ENCODE measurements at places on chromosomes 7 and 10.

DNA sequence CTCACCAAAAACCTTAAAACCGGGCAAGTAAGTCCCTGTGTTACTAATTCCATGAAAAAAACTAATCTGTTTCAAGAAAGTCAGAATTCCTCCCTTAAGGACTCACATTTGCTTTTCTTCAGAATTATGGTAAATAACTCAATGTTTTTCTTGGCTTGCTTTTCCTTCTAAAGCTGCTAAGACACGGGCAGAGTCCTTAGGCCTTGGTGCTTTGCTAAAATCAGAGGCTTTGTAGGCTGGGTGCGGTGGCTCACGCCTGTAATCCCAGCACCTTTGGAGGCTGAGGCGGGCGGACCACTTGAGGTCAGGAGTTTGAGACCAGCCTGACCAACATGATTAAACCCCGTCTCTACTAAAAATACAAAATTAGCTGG, 32.0 kb downstream of the GNA12 start:
- DNase-seq = no peak

GRCh38 chr10:72123616-72124015, 35.3 kb upstream of the SPOCK2 start:
- no peak for DNase-seq

DNA sequence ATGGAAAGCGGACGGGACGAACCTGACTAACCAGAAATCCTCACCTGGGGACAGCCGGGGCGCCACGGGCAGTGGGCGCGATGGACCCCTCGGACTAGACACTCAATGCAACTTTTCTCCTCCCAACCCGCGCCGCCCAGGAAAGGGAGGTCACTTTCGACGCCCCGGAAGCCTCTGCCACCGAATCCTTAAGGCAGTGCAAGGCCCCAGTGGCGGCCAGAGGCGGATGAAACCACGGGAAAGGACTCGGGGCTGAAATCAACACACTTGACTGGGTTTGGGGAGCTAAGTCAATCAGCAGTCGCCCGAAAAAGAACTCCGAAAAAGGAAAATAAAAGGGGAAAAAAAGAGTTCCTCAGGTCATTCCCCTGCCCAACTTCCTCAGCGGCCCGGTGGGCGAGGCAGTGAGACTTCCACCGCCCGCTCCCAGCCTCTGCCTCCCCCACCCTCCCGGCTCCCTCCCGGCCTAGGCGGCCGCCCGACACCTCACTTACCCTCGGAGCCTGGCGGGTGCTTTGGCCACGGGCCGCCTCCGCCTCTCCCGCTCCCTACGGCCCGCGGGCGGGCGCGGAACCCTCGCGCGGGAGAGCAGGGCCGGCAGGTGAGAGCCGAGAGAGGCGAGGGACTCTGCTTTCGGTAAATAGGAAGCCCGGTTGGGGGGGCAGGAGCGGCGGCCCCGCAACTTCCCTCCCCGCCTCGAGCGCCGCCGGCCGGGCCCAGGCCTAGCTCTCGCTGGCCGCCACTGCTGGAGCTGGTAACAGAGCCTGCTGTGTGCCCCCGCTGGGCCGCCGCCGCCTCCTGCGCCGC, 518 bp downstream of the WAPL start:
- no peak for DNase-seq

GRCh38 chr7:40643664-40644063, 508.9 kb downstream of the SUGCT start:
- no peak for DNase-seq

DNA sequence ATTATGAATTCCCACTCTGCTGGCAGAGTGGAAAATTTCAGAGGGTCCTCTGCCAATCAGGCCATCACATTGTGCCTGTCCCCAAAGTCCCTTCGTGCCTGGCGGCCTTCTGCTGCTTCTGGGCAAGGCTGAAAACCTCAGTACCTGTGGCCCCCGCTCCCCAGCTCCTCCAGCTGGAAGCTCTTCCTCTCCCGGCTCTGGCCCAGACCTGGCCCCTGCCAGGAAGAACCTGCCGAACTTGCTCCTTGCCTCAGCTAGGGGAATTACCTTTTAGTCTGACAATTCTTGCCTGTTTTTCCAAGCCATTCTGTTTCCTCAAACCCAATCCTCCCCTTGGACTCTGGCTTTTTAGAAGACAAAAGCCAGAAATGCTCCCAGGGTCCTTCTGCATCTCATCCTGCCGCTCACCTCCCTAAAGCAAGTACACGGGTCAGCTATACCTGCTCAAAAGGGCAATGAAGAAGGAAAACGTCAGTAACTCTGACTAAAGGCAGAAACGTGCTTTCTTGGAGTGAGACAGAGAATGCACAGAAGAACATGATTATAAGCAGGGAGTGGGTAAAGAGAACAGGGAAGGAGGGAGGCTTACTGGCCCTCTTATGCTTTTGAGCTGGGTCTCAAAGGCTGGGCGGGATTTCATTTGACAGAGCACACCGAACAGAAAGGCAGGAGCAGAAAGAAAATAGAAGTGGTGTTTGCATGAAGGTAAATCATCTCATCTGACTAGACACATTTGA, 28.1 kb upstream of the TRIL start:
- DNase-seq = no peak

Data from cortex of kidney (tissue), 1 donor.